SIG-M5 (cell line): ENCODE measurements at places on chromosomes 2 and 18.

- no peak for DNase-seq
Observed at GRCh38 chr2:232341061-232341738, 37.4 kb upstream of the ALPP start.

- no peak for DNase-seq
Observed at GRCh38 chr2:98634406-98635092, 26.2 kb downstream of the UNC50 start.

GRCh38 chr2:10170256-10170655 lies 47.7 kb downstream of the RRM2 start:
- DNase-seq: no peak

GRCh38 chr2:15940661-15941480 lies 521 bp downstream of the MYCN start:
- DNase-seq: no peak
